Fibroblast of mammary gland (primary cell): ENCODE measurements at places on chromosomes 6 and 20.

GRCh38 chr6:167454003-167454402, 129.1 kb downstream of the TTLL2 start:
- no peak for DNase-seq

DNA sequence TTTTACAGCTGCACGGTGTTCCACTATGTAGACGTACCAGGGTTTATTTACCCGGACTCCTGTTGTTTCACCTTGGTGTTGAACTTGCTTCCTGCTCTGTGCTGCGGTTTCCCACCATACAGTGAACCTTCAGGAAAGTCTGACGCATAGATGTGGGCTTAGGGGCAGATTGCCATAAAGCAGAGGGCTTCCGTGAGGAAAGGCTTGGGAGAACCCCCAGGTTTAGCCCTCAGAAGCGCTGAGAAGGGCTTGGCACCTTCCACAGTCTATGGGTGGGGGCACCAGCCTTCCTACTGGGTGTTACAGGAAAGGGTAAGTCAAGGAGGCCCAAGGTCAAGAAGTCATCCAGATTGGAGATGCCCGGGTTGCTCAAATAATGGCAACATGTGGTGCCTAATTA, 19.2 kb upstream of the MRPS18A start:
- DNase-seq, result peak; percentile 39

DNA sequence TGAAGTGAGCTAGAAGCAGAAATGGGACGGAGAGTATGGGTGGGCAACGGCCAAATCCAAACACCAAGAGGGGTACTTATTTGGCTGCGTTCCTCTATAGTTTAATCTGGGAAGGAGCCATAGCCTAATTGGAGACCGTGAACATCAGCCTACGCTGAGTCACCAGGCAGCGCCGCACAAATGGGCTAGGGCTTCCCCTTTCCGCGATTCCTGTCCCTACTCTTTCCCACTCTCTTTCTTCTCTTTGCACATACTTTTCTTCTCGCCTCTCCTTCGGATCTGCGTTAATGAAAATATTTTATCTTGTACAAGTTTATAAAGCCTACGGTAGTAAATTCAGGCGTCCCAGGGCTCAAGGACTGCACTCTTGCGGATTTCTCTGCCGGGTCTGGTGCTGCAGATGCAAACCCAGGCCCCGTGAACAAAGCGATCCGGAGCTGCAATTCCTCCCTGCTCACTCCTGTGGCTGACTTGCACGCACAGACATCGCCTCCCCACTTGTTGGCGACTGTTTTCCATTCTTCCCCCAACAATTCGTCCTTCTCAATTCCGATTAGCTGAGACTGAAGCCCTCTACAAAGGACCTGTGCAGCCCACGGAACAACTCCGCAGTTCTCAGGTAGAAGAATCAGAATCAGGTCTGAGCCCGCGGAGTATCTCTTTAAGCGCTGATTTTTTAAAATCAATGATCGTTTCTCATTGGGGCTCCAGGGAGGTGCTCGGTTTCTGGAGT, 4.2 kb upstream of the TBX18 start:
- DNase-seq, result no peak

DNA sequence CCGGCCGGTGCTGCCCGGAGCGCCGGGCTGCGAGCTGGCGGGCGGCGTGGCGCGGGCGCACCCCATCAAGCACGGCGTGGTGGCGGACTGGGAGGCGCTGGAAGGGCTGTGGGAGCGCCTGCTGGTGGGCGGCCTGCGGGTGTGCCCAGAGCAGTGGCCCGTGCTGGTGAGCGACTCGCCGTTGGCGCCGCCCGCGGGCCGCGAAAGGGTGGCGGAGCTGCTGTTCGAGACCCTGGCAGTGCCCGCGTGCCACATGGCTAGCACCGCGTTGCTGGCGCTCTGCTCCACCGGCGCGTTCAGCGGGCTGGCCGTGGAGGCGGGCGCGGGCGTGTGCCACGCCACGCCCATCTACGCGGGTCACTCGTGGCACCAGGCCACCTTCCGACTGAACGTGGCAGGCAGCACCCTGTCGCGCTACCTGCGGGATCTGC, 517 bp downstream of the ACTL10 start:
- DNase-seq, result no peak

DNA sequence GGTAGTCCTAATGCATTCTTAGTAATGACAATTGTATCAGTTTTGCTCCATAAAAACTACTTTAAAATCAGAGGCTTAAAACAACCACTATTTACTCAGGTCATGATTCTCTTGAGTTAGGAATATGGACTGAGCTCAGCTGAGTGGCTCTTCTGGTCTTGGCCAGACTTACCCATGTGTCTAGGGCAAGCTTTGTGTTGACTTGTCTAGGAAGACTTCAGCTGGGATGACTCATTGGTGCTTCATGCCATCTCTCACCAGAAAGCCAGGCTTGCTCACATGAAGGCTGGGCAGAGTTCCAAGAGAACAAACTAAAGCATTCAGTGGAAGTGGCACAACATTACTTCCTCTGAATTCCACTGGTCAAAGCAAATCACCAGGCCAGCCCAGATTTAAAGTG, 155.3 kb downstream of the DHX35 start:
- peak; percentile 71 for DNase-seq

DNA sequence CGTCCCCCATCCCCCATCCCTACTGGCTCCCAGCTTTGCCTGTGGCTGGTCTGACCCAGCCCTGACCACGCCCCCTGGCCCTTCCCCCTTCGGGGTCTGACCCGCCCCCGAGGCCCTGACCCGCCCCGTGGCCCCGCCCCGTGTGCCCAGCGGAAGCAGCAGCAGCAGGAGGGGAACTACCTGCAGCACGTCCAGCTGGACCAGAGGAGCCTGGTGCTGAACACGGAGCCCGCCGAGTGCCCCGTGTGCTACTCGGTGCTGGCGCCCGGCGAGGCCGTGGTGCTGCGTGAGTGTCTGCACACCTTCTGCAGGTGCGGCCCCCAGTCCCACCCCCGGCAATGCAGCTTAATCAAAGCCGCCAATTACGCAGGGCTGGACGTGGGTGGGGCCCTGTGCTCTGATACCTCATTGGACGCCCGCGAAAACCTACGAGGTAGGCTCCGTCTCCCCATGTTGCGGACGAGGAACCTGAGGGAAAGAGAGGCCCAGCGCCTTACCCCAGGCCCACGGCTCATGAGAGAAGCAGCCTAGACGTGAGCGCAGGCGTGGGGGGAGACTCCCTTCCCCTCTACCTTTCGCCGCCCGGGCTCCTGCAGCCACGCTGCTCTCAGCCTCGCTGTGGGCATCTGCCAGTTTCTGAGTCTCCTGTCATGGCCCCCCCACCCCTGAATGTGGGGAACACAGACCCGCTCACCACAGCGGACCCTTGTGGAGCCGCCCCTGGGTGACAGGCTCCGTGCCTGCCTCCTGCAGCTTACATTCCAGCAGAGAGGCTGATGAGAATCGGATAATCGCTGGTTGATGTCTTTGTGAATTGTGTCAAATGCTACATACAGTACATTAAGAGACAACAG, 12.8 kb downstream of the RBCK1 start:
- no peak for DNase-seq

DNA sequence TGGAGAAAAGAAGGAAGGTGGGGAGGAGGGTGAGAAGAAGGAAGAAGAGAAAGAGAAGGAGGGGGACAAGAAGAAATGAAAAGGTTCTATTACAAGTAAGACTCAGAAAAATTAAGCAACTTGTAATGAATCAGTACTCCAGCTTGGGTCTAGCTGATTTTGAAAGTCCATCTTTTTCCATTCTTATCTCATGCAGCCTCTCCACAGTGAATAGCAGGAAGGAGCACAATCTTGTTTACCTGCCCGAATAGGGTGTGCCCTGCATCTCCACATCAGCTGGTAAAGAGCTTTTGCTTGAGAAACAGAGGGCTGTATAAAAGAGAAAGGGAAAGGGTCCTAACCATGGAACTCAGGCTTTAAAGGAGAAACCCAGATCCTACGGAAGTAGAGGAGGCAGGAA, 348.8 kb downstream of the TPBG start:
- no peak for DNase-seq

DNA sequence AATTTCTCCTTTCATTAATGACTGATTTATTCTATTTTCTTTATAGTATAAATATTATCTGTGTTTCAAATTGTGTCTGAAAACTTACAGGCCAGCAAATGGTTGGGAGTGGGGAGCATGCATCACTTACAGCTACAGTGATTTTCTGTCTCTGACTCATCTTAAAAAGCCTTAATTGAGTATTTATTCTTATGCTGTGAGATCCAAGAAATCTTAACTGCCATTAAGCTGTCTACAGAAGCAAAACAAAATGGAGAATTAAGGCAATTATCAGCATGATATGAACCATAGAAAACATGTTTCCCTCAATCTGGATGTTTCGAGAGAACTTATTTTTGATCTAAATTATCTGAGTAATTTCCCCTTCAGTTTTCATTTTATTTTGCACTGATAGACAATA, 831.2 kb downstream of the KIF16B start:
- no peak for DNase-seq

DNA sequence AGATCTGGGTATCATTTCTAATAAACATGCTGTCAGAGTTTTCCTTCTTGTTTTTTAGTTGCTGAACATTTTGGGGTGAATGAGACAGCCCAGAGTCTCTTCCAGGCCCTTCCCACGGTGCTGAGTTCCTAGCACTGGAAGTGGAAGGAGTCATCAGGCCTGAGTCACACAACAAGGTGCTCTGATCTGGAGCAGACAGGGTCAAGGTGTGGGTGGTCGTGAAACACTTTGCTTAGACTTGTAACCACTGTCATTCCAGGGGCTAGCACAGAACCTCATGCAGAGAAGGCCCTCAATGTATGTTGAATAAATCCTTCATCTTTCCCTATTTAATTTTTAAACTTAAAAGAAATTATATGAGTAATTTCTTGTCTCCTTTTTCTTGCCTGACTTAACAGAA, 60.6 kb downstream of the TXLNB start:
- DNase-seq, result peak; percentile 28

DNA sequence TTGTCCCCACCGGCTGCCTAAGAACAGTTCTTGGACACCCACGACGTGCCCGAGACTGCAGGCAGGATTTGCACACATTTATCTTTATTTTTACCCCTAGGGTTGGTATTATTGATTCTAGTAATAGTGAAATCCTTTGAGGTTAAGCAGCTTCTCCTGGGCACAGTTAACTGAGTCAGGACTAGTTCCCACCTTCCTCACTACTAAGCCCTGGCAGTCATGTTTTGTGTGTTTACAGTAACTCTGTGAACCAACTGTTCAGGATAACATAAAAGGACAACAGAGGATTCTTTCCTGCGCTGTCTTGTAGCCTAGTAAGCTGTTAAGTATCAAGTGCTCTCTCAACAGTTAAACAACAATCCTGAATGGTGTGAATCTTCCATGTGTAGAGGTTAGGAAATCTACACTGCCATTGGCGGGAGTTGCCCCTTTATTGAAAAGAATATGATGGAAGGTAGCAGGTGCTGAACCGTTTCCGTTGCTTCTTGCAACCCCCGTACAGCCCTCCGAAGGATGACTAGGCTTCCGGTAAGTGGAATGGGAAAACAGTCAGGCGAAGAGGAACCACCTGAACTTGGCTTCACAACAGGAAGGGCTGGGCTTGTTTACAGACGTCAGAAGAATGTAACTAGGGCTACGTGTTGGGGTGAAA, 979 bp upstream of the SOD2 start:
- peak; percentile 51 for DNase-seq

GRCh38 chr20:61936701-61937131, 129.0 kb downstream of the TAF4 start:
- DNase-seq, result no peak
